ENCODE measurements at places on chromosomes 13 and 19.

DNA sequence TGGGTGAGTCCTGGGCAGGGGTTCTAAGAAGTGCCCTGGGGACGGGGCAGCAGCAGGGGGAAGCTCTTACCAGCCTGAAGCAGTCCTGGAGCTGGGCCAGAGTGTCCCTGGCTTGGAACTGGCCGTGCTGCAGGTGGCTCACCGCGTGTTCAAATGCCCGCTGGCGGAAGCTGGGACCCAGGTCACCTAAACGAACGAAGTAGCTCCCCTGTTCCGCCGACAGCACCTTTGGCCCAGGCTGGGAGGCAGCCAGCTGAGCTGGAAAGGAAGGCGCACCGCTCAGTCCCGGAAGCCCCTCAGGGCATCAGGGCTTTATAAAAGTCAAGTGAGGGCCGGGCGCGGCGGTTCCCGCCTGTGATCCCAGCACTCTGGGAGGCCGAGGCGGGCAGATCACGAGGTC, 9.6 kb downstream of the PLIN4 start:
- DNase-seq: no peak

DNA sequence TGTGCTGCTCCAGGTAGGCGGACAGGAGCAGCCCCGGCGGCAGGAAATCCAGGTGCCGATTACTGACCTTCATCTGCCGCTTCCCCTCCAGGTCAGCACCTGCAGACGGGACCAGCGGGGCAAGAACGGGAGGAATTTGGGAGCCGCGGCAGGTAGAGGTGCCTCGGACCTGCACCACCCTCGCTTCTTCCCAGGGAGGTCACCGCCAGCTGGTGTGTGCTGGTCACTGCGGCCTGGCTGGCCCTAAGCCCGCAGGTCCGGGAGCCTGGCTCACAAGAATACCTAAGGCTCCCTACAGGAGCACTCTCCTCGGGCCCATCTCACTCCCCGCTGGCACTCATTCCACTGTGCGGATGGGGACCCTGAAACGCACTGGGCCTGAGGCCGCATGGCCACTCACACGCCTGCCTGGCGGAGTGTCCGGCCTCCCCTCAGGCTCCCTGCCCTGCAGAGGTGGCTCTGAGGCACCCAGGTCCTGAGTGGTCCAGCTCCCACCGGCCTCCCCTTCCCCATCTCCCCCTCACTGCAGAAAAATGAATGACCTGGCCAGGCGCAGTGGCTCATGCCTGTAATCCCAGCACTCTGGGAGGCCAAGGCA, 4.3 kb downstream of the RNU6-9 start:
- no peak for DNase-seq

- no peak for DNase-seq
These were observed 15.0 kb upstream of the ZNF69 start for GRCh38 chr19:11872624-11873023.

DNA sequence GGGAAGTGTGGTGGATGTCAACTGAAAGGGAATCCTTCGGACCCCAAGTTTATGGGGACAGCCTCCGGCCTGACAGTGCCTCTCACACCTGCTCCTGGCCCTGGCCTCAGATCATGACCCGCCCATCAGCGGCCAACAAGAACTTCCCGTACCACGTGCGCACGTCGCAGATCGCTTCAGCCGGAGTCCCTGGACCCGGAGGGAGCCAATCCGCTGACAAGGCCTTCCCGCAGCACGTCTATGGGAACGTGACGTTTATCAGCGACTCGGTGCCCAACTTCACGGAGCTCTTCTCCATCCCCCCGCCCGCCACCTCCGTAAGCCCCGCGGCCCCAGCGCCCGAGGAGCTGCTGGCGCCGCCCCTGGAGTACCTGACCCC, 2.0 kb upstream of the MEGF8 start:
- no peak for DNase-seq

GRCh38 chr13:57063007-57063406, 77.7 kb upstream of the PRR20A start:
- no peak for DNase-seq

DNA sequence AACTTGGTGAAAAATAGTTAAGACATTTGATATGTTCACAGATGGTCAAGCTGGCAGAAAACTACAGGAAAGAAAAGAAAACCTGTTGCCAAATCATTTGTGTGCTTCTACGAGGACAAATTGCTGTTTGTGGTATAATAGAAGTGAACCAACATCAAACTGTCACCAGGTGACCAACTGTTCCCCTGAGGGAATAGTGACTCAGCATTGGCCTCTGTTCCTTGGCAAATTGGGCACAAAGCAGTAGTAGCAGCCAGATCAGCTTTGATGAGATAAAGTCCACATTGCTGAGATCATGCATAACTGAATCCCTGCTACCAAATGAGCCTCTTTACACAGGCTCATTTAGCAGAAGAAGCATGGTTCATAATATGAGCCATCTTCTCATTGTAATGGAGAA, 103.5 kb downstream of the POSTN start:
- no peak for DNase-seq

DNA sequence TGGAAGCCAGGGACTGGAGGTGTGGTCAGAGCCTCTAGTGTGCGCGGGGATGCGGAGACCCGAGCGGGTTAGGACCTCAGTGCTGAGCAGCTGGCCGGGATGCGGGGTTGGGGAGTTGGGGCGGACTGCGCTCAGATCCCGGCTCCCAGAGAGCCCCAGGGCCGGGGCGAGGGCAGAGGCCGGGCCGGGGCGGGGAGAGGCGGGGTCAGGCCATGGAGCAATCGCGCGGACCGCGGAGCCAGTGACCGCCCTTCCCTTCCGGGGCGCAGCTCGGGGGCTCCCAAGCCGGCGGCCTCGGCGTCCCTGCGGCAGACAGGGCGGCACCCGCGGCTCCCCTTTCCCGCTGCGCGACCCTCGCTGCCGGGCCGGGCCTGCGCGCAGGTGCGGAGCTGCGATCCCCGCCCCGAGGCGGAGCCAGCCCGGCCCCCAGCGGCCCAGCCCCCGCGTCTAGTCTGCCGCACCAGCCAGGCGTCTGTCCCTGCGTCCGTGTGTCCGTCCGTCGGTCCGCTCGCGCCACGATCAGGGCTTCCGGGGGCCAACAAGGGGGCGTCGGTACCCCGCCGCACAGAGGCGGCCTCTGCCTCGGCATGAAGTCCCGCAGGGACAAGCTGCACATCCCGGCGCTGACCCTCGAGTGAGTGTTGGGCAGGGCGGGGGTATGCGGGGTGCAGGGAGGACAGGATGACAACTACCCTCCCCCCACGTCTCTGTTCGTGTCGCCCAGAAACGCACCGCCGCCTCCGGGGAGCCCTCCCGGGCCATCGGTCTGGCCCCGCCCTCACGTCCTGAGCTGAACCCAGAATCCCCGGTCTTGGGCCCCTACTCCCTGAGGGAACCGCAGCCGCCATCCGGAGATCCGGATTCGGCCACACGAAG, 12.4 kb downstream of the MAST3 start:
- no peak for DNase-seq

DNA sequence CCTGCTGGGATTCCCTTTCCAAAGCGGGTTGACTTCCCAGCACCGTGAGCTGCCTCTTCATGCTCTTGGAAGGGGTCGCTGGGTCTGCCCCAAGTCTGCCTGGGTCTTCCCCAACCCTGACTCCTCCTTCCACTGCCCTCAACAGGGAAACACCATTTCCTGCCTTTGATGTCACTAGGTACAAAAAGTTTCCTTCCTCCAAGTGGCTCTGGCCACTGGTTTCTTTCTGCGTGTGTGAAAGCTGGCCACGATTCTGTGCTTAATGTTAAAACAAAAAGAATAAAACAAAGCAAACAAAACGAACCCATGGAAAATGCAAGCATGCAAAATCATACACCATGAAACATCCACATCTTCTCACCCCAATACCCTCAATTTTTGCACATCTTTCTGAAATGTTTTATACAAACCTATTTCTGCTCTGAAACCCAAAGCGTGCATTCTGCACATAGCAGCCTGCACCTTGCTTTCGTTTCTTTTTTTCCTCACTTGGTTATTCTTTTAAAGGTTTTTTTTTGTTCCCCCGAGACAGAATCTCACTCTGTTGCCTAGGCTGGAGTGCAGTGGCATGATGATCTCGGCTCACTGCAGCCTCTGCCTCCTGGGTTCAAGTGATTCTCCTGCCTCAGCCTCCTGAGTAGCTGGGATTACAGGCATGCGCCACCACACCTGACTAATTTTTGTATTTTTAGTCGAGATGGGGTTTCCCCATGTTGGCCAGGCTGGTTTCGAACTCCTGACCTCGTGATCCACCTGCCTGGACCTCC, 12.5 kb upstream of the TNFSF9 start:
- DNase-seq: no peak

- DNase-seq: no peak
These were observed 19.5 kb downstream of the MYO1F start for GRCh38 chr19:8557642-8558238.

DNA sequence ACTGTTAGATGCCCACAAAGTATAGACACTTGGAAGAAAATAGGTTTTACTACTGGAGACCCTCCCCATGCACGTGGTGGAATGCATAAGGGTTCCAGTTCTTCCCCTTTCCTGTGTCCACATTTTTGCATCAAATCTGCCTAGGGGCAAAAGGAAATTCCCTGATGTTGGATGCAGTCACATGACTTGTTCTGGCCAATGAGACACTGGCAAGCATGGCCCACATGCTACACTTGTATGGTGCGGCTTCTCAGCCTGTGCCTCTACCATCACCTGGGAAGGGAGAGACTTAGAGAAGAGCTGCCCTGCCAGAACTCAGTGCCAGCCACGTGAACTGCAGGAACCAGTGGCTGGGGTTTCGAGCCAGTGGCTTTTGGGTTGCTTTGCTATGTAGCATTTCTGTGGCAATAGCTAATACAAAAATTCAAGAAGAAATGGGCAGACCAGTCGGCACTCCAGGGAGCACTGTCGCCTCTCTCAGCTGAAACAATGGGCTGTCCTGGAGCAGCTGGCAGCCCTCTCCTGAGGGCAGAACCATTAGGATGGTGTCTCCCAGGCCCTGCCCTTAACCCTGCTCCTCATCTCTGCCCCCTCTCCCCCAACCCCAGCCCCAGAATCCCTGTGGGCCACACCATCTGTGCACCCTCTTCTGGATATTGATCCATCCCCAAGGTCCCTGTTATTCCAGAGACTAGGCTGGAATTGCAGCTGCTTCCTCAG, 634.0 kb downstream of the UQCRFS1 start:
- DNase-seq: no peak

DNA sequence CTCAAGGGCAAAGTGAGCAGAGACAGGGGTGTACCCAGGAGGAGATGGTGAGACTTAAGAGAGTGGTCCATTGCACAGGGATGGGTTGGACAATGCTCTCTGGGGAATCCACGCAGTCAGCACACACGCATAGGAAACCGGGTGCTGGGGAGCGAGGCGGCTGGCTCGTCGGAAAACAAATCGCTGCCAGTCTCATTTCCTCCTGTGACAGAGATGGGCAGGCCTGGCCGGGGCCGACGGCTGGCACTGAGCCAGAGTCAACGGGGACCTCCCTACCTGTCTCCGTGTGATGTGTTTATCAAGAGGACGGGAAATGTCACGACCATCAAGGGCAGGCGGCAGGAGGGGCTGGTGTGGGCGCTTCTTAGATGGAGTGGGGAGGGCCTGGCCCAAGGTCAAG, 27.3 kb downstream of the PTPRS start:
- DNase-seq: no peak

- DNase-seq: no peak
These were observed 57.4 kb downstream of the ZNF728 start for GRCh38 chr19:22945560-22945959.

Measured in NCI-H2107 (cell line).